ENCODE measurements at places on chromosomes 12 and 14.
A peak's percentile ranks its signal among the peaks of the same experiment; 100 is the strongest.

GRCh38 chr12:27194644-27195043, 49.4 kb upstream of the STK38L start:
- no peak overlapping the region for H3K4me3 ChIP-seq
- no peak overlapping the region for H3K27ac ChIP-seq
- H3K27me3 ChIP-seq = no peaks in the 10 kb centered on the region

- DNase-seq = peak; percentile 78
- H3K4me1 ChIP-seq = peaks cover 54% of the 10 kb centered on the region
- peak overlapping the region; percentile 99 for H3K4me3 ChIP-seq
- H3K36me3 ChIP-seq = no peaks in the 10 kb centered on the region
- no peaks in the 10 kb centered on the region for H3K27me3 ChIP-seq
These were observed 1.3 kb downstream of the BAZ2A start for GRCh38 chr12:56628671-56629458.

GRCh38 chr12:31627456-31628054, 31.9 kb upstream of the ETFBKMT start:
- no peaks in the 10 kb centered on the region for H3K4me1 ChIP-seq
- no peaks in the 10 kb centered on the region for H3K27me3 ChIP-seq
- no peak for DNase-seq
- no peak overlapping the region for H3K27ac ChIP-seq
- no peaks in the 10 kb centered on the region for H3K36me3 ChIP-seq

DNA sequence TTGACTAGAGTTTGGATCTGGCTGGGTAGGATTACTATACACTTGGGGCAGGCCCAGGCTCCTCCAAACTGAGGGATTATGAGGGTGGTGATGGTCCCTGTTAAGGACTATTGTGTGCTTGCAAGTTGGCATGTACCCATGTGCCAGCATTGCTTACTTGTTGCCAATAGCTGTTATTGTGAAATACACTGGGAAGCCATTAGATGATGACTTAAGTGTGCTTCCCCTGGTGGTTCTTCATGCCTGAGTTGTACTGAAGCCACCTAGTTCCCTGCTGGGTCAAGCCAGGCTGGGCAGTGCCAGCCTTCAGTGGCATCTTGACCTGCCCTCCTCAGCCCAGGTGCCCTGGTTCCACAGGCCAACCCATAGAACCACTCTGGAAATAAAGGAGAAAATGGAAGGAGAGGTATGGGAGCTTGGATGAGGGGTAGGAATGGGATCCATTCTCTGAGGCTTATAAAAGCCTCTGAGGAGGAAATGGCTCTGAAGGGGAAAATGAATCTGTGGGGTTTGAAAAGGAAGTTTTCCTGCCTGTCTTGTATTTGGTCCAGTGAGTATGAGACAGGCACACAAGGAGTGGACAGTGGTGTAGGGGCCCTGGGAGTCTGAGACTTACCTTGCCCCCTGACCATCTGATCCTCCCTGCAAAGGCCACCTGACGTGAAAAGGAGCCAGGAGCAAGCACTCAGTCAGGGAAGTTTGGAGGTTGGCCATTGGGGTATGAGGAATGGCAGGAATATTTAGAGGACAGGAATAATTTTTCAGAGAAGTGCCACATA, 724 bp downstream of the LTB4R start:
- H3K27me3 ChIP-seq = no peaks in the 10 kb centered on the region
- peaks cover 8% of the 10 kb centered on the region for H3K36me3 ChIP-seq
- DNase-seq = no peak
- H3K27ac ChIP-seq = peak overlapping the region; percentile 76

DNA sequence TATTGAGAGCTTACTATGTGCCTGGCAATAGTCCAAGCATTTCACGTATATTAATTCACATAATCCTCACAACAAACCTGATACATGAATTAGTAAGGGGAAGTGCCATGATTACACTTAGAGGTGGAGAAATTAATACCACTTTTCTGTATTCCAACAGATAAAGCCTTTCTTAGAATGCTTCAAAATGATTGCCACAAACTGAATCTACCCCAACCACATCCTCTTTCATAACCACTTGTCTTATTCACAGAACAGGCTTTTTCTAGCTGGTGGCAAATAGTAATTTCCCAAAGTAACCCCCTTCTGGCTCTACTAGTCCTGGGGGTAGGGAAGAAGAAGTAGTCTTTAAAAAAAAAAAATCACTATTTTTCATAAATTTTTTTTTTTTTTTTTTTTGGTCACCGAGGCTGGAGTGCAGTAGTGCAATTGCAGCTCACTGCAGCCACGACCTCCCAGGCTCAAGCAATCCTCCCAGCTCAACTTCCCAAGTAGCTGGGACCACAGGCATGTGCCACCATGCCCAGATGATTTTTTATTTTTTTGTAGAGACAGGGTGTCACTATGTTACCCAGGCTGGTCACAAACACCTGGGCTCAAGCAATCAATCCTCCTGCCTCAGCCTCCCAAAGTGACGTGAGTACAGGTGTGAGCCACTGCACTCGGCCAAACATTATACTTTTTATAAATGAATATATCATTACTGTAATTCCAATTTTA, 59.0 kb upstream of the ARID2 start:
- no peaks in the 10 kb centered on the region for H3K36me3 ChIP-seq
- no peaks in the 10 kb centered on the region for H3K27me3 ChIP-seq
- H3K27ac ChIP-seq = no peak overlapping the region
- DNase-seq = peak; percentile 47
- H3K4me3 ChIP-seq = no peak overlapping the region
- H3K4me1 ChIP-seq = peaks cover 30% of the 10 kb centered on the region
